Lower lobe of right lung (tissue), 2 donors: ENCODE measurements at places on chromosomes 13 and 19. TPM values are rescaled to one million over a fixed set of nuclear protein-coding genes. Genes with fewer than 3 reads are reported as not detected.

GRCh38 chr19:55080968-55081769, 5.5 kb downstream of the EPS8L1 start:
- peak; percentile 90 for DNase-seq

GRCh38 chr13:27952876-27953675, 16.0 kb downstream of the CDX2 start:
- no peak for DNase-seq

DNA sequence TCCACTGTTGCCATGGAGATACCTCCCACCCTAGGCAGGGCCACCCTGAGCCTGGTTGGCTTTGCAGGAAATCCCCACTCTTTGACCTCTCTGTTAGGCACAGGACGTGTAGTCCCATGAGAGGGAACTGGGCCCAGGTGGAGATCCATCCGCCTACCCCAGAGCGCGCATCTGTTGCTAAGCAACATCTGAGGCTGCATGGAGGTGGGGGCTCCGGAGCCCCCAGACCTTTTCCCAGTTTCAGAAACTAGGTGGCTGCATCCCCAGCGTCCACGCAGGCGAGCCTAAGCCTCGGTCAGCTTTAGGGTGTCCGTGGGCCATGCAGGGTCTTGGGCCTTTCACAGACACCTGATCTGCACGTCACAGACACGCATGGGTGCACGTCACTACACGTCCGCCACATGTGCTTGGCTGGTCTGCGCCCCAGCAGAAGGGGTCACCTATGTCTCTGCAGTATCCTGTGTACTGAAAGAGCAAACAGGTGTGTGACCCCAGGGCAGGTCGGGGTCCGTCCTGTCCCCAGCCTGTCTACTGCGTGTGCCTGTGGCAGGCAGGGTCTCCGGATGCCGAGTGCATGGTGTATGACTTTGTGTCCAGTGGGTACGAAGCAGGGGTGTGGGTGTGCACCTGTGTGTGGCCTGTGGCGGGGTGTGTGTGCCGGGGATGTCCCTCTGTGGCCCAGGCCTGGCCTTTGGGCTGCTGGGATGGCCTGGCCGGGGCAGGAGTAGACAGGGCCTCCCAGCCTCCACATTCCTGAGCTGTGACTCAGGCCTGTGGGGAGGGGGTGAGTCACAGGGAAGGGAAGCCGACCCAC, 4.1 kb upstream of the CIRBP start:
- DNase-seq: peak; percentile 70

- no peak for DNase-seq
These were observed 3.0 kb downstream of the MARK4 start for GRCh38 chr19:45254044-45254531.

GRCh38 chr13:71830323-71830722, 36.7 kb downstream of the DACH1 start:
- no peak for DNase-seq

GRCh38 chr19:38837656-38838121, 6.1 kb upstream of the ECH1 start:
- no peak for DNase-seq

GRCh38 chr19:39502640-39503417, 4.1 kb downstream of the DLL3 start:
- peak; percentile 77 for DNase-seq

DNA sequence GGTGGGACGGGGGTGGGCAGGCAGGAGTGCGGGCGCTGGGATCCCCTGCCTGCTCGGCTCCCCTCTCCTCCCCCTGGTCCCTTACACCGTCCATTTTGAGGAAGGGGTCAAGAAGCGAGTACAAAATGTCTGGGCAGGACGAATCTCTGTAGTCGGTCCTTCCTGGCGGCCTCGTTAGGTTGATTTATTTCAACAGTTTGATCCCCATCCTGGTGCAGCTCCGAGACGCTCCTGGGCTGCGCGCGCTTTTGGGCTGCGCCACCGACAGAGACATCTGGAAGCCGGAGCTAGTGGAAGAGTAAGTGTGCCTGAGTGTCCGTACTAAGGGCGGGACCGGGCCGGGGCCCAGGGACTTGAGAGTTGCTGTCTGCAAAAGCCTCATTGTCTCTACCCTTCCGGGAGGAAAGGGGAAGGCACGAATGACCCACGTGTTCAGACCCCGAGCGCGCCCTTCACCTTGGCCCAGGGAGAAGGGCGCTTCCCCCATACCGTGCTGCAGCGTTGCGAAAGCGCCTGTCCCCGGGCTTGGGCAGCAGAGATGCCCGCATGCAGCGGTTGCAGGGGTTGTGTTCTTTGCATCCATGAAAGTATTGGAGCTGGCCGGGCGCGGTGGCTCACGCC, 1.8 kb downstream of the ZNF114 start:
- DNase-seq: peak; percentile 65

DNA sequence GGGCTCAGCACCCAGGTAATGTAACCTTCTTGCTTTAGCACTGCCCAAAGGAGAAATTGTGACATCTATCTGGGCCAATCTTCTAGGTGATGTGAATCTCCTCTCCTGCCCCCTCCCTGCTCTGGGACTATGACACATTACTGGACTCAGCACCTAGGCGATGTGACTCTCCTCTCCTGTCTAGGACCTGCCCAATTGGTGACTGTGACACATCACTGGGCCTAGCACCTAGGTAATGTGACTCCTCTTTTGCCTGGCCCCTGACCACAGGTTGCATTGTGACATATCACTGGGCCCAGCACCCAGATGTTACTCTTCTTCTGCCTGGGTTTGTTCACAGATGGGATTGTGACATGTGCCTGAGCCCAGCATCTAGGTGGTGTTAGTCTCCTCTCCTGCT, 45.0 kb downstream of the ZNF85 start:
- no peak for DNase-seq

- no peak for DNase-seq
These were observed 50.4 kb downstream of the ATP8A2 start for GRCh38 chr13:25422153-25422552.

GRCh38 chr13:34155931-34156607, 338.1 kb downstream of the RFC3 start:
- DNase-seq: no peak

DNA sequence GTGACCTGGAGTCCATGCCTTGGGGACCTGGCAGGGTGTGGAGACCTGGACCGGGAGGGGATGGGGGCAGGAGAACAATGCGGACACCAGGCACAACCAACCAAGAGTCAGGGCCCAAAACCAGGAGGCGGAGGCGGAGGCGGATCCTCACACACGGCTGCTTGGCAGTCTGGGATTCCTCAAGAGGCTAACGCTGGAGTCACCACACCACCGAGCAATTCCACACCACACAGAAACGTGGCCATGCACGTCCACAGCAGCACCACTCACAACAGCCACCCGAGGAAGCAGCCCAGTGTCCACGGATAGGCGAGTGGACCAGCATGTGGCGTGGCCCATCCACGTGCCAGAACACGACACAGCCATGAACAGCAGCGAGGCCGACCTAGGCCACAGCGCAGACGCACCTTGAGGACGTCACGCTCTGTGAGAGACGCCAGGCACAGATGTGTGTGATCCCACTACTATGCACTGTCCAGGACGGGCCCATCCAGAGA, 17.7 kb downstream of the SBNO2 start:
- peak; percentile 59 for DNase-seq

DNA sequence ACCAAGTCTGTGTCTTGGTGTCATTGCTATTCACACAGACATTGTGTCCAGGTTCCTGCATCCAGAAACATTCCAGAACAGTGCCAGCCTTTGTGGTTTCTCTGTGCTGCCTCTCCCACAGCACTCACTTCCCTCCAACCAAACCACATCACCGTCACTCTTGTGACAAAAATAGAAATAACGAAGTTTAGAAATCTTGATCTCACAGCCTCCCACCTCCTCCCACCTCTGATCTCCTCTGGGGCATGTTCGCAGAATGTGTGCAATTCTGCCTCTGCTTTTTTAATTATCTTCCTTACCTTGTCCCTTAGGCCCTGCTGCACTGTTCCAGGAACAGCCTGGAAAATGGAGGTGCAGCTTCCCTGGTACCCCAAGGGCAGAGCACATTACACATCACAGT, 8.7 kb upstream of the SERPINE3 start:
- DNase-seq: no peak

GRCh38 chr19:31332096-31332495, 17.1 kb downstream of the TSHZ3 start:
- DNase-seq: no peak

DNA sequence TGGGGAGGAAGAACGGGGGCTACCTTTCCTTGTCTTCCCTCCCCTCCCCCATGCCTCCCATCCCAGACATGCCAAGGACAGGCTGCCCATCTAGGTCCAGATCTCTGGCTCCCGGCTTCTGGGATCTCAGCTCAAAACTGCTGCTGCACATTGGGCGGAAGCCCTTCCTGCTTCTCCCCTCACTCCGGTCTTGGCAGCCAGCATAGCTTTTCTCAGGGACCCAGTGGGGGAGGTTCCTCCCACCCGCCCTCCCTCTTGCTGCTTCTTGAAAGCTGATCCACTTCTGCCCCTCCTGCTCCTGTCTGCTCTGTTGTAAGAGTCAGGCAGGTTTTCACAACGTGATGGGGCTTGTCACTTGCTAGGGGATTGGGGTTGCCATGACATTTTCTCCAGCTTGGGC, 21.7 kb upstream of the RNF17 start:
- DNase-seq: no peak

DNA sequence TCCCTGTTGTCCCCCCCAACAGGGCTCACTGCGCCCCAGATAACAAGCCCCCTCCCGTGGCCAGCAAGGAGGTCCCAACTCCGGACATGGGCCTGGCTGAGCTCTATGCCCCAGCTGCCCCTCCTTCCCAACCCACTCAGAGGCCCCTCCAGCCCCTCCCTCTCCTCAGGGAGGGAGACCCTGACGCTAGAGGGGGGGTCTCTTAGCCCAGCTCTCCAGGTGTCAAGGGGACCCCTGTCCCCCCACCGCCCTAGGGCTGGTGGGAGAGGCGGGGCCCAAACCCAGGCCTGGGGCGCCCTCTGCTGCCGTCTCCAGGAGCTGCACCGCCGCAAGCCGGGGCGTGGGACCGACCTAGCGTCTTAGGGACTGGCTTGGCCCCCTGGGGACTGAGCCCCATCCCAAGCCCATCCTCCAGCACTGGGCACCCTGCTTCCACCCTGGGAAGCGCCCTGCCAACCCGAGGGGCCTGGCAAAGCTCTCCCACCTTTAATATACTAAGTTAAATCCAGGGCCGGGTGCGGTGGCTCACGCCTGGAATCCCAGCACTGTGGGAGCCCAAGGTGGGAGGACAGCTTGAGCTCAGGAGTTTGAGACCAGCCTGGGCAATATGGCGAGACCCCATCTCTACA, 1.4 kb downstream of the GRIN3B start:
- peak; percentile 83 for DNase-seq

GRCh38 chr19:47444388-47444821, 25.1 kb upstream of the MEIS3 start:
- DNase-seq: no peak

GRCh38 chr19:6734096-6734696, 3.2 kb downstream of the GPR108 start:
- peak; percentile 42 for DNase-seq

GRCh38 chr19:45484273-45484945, 12.4 kb downstream of the RTN2 start:
- DNase-seq: no peak

GRCh38 chr13:97082461-97083207, 88.4 kb upstream of the OXGR1 start:
- DNase-seq: no peak

GRCh38 chr19:52296400-52296772, 583 bp upstream of the ZNF480 start:
- no peak for DNase-seq

GRCh38 chr19:52231154-52231910, 38.1 kb upstream of the ZNF766 start:
- no peak for DNase-seq

DNA sequence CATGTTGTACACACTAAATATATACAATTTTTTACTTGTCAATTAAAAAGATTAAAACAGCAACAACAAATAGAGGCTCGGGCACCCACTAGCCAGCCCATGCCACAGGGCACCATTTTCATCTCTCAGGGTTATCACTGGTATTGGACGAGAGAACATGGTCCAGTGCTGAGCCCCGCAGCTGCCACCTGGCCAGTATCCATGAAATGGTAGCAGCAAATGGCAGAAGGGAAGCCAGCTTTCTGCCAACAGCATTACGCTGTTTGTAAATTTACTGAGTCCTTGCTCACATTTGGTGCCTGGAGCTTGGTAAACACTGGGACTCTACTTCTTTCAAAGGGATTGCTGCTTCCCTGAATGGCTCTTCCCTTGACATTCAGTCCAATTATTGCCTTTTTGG, 87.9 kb upstream of the WASF3 start:
- DNase-seq: no peak

GRCh38 chr13:93318534-93319254, 92.1 kb downstream of the GPC6 start:
- DNase-seq: no peak

- no peak for DNase-seq
These were observed 16.3 kb downstream of the LEUTX start for GRCh38 chr19:39795001-39795400.

DNA sequence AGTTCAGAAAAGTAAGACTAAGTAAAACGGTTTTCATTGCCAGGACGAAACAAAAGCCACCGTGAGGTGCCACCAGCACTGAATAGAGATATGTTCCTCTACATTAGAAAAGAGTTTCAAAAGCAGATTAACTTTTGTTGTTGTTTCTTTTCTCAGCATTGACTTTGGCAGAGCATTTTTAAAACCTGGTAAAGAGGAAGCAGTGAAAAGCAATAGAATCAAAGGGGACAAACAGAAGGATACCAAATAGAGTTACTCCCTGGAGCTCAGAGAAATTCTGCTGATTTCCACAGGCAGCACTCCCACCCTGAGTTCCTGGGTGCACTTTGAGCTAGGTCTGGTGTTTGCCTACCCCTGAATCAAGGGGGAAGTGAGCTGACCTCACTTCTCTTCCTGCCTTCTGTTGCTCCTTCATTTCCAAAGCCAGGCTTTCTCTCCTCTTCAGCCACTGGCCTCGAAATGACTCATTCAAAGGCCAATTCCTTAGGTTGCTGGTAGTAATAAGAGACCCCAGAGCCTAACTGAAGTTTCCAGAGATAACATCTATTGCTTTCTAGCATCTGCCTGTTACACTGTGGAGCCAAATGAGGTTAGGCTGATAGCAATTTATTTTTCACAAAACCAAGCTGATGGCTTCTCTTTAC, 11.3 kb upstream of the ERICH6B start:
- no peak for DNase-seq

DNA sequence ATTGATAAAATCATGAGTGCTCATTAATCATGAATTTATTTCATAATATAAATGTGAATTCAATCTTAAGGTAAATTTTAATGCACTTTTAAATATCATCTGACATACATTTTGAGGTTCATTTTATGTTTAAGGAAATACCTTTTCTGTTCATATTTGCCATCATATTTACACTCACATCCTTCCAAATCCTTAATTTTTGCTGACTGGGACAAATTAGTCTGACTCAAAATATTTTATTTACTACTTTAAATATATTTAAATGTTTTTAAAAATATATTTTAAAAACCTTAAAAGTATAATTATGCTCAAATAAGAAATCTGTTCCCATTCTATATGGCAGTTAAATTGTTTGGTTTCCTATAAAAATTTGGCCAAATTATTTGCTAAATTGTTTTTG, 438.1 kb downstream of the GPC5 start:
- DNase-seq: no peak

ZNF229 gene
- 2.8 TPM for total RNA-seq

BRME1 gene
- 2.0 TPM for total RNA-seq

ZNF223 gene
- total RNA-seq: 5.7 TPM

LGALS7B gene
- not detected for total RNA-seq

APOE gene
- 447 TPM for total RNA-seq

PLPPR3 gene
- total RNA-seq: 2.1 TPM

KCNC3 gene
- total RNA-seq: 11.1 TPM

GZMM gene
- 3.6 TPM for total RNA-seq

DPP9 gene
- 79.6 TPM for total RNA-seq

TTC9B gene
- not detected for total RNA-seq

KASH5 gene
- 3.1 TPM for total RNA-seq
